ENCODE measurements at places on chromosomes 2 and 18.

DNA sequence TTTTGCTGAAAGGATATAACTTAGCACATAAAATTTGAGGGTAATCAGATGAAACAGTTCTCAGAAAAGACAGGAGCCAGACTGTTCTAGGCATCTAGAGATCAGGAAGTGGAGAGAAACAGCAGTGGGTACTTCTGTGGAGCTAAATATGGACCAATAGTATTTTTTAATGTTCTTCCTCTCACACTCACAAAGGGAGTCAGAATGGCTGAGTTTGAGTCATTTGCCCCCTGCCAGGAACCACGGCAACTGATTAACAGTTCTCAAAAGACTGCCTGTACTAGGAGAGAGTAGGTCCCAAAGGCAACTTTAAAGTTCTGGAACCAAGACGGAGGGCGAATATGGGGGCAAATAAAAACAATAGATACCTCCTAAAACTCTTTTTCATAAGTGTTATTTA is 107.5 kb downstream of the GULP1 start:
- DNase-seq, result no peak

DNA sequence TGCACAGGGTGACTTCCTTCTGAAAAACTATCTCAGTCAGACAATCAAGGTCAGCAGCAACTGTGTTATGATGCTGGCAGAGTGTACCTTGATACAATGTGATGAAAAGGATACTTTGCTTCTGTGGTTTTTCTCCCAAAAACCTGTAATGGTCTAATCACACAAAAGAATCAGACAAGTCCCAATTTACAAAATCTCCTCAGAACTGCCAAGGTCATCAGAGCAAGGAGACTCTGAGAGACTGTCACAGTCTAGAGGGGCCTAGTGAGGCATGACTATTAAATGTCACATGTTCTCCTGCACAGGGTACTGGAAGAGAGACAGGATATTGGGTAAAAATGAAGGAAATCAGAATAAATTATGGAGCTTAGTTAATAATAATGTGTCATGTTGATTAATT is 185.4 kb downstream of the ST6GAL2 start:
- no peak for DNase-seq

- no peak for DNase-seq
Measured at GRCh38 chr2:39665811-39666490, at the start of gene TMEM178A. Gene TMEM178A, plus strand, starts transcription at chr2:39665917. Its CDS starts 58 bp downstream, at chr2:39665975.

DNA sequence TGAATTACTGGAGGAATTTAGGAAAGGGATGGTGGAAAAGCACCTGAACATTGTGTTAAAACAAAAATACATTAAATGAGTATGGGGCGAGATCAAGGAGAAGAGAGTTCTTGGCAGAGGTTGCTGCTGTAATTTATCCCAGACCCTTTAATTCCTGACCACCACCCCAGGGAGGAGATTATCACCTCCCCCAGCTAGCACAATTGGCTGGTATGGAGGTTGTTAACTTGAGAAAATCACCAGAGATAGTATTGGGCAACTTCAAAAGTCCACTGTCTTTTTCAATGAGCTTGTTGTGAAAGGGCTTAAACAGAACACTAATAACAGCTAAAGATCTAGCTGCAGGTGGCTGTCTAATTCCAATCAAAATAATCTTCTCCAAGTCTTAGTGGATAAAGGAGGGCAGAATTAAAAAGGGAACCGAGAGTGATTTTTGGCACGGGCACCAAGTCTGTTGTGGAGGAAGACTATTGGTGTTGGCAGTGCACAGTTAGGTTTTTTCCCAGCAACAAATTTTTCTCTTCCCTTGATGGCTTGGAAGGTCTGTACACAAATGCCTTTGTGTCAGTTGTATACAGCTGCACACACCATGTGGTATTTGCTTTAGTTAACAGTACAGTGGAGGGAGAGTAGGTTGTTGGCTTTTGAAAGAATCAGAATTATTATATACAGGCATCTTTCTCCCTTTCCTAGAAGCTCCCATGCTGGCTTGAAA is 289.5 kb downstream of the SLC4A3 start:
- DNase-seq, result no peak

DNA sequence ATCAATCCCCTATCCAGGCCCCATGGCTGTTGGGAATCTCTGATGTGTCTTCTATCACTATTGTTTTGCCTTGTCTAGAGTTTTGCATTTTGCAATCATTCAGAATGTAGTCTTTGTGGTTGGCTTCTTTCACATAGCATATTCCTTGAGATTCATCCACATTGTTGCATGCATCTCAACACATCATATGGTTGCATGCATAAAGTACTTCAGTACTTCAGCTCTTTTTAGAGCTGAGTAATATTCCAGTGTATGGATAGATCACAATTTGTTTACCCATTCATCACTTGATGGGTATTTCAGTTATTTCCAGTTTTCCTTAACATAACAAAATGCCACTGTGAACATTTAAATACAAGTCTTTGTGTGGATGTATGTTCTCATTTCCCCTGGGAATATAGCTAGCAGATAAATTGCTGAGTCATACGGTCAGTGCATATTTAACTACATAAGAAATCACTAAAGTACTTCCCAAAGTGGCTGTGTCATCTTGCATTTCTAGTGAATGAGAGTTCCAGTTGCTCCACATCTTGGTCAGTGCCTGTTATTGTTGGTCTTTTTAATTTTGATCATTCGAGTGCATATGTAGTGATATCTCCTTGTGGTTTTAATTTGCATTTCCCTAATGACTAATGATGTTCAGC is 138.8 kb downstream of the BCL11A start:
- DNase-seq, result no peak

GRCh38 chr2:26059542-26059941 is 25.7 kb downstream of the RAB10 start:
- DNase-seq, result no peak

DNA sequence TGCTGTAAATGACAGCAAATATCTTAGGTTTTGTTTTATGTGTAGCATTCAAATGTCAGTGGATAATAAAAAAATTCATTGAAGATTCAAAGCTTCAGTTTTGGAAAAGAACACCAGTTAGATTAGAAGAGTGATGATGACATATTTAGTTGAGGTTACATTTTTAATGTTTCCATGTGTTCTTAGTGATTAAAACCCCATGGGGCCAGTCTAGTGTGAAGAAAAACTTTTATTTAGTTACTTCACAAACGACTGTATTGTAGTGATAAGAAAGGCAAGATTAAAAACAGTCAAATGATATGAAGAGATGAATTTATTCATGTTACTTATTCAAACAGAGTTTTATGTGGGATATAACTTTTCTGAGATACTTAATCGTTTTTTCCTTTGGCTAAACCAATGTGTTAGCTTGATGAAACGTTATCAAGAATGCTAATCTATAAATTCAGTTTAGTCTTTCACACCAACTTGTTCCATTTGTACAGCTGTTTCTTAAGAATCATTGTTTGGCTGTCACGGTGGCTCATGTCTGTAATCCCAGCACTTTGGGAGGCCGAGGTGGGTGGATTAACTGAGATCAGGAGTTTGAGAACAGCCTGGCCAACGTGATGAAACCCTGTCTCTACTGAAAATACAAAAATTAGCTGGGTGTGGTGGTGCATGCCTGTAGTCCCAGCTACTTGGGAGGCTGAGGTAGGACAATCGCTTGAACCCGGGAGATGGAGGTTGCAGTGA is 11.6 kb downstream of the BMPR2 start:
- no peak for DNase-seq

DNA sequence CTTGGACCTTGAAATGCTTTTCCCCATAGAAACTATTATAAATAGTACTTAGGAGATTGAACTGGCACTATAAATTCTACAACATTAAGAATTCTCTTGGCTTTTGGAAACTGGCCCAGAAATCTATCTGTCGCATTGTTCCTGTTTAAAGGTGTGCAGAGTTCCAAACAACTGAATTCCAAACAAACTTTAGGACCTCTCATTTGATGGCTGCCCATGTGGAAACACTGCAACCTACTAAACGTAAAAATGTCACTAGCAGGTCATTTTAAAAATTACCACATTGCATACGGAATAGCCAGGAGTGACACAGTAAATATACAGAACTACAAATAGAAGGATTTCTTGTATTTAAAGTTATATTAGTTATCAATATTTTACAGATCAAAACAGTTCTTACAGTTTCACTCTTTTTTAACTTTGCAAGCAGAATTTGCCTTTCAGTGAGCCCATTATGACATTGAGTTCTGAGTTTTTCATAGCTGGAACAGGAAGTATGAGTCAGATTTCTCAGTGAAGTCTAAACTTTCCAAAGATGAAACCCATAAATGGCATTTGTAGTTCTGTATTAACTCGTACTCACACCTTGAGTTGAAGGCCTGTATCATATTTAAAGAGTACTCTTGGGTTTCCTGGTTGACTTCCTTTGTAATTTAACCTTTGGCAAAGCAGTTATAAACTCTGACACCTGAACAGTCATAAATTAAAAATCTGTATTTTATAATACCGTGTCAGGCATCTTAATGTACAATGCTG is 142.3 kb upstream of the BOD1L2 start:
- no peak for DNase-seq

- DNase-seq, result no peak
Measured at GRCh38 chr2:86305915-86306254, 31.5 kb downstream of the REEP1 start.

DNA sequence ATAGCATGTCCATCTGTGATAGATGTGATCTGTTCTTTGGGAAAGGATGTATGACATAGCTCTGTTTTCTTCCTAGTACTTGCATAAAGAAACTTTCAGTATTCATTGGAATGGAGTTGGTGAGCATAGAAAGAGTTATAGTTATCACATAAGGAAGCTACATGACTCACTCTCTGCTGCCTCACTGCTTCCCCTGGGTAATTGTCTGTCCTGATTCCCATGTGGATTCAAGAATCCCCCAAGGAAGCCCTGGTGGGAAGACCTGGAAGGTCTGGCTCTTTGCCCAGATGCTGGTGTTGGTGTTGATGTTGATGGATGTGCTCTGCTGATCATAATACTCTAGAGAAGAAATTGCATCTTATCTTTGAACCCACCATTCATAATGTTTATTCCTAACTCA is 60.6 kb downstream of the PTPN4 start:
- DNase-seq, result no peak

GRCh38 chr2:66696374-66696773 is 261.4 kb downstream of the MEIS1 start:
- DNase-seq, result no peak

GRCh38 chr2:203071148-203071547 is 56.5 kb downstream of the NBEAL1 start:
- DNase-seq, result no peak

GRCh38 chr2:119301413-119301812 is 65.2 kb downstream of the C2orf76 start:
- no peak for DNase-seq

DNA sequence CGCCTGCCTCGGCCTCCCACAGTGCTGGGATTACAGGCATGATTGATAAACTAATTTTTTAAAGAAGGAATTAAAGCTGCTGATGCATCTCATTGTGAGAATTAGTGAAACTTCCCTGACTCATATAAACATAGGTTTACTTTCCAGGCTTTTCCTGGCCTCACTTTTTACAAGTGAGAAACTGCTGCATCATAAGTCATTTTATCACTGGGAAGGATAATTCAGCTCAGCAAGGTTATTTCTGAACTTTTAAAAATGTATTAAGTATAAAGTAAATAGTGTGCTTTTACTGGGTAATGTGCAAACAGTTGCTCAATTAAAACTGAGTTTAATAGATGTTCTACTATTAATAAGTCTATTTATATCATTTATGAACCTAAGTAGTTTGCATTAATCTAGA is 1130.3 kb upstream of the CDH2 start:
- DNase-seq, result no peak

DNA sequence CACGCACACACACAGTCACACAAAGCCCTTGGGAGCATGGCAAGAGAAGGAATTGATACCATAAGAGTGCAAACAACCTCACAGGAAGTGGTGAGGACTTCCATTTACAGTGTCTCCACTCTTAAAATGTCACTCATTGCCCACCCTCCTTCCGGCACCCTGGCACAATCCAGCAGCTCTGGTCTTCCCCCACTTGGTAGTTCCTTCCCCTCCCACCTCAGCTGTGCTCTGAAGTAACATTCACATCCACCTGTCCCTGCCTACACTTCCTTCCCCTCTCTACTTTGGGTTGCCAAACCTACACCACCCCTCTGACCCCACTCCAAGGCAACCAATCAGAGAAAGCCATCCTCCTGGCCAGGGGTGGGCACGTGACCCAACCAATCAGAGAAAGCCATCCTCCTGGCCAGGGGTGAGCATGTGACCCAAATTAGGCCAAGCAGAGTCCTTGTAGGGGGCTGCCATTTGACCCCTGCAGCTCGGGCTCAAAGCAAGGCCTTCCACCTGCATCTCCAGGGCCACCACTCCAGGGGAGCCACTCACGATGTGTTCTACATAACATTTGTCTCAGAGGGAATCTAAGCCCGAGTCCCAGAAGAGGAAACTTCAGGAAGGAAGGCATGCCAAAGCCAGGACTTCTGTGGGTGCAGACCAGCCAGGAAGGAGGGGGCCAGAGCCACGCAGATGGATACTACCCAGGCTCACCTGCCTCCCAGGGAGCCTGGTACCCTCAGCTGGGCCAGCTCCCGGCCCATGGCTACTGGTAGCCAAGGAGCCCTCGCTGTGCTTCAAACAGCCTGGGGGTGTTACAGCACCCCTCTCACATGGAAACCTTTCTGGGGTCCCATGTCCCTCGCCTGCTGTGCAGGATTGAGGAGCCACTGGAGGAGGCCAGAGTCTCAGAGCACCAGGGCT is 21.2 kb downstream of the CYP26B1 start:
- no peak for DNase-seq

GRCh38 chr2:110807522-110807921 is 75.1 kb downstream of the ACOXL start:
- DNase-seq, result no peak

GRCh38 chr2:21395366-21395765 is 271.6 kb downstream of the TDRD15 start:
- no peak for DNase-seq

DNA sequence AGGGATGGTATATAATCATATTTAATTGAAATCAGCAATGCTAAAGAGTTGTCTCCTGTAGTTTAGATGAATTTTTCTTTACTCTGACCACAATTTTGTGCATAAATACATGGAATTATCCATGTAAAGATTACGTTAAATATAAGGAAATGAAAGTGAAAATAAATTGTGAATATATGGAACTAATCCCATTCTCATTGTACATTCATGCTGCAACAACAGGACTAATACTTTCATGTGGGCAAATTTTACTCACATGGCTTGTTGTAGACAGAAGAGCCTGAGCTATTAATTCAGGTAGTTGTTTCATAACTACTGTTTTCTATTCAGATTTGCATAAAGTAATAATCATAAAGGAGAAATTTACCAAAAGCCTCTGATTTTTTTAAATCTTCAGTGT is 357.8 kb downstream of the ARHGAP15 start:
- DNase-seq, result no peak

- no peak for DNase-seq
Measured at GRCh38 chr18:24799720-24800119, 339.3 kb downstream of the HRH4 start.

DNA sequence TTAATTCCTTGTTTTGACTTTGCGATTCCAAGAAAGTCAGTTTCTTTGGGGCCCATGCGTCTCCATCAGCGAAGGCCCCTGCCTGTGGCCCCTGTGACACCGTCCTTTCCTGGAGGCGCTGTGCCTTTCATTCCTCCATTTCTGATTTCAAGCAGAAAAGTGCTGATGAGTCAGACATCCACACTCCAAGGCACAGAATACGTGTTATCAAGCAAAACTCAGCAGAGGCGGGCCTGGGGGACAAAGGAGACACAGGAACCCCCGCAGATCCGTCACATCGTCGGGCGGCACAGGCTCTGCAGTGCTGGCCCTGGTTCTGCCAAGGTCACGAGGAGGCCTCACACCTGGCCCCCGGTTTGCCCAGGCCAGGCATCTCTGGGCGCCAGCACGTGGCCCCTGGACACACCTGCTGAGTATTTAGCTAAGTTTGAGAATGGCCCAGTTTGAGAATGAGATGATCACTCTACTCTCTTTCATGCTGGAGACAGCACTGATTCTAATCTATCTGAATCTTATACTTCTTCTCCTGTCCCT is 7.2 kb upstream of the SALL3 start:
- no peak for DNase-seq
